ENCODE measurements at places on chromosomes 2 and 18.

DNA sequence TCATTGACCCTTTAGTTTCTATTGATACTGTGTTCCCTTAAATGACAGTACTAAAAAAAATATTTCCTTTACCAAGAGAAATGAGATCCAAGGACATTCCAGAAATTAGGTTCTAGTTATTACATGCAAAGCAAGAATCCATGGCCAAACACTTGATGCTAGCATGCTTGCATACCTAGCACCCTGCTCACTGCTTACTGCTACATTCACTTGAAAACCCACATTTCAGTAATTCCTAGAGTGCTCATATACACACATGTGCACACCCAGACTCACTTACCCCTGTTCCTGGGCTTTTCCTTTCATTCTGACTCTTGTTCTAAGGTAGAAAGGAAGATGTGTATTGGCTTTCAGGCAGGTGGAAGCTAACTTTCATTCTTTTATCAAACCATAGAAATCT is 395.9 kb downstream of the THSD7B start:
- no peak for DNase-seq

DNA sequence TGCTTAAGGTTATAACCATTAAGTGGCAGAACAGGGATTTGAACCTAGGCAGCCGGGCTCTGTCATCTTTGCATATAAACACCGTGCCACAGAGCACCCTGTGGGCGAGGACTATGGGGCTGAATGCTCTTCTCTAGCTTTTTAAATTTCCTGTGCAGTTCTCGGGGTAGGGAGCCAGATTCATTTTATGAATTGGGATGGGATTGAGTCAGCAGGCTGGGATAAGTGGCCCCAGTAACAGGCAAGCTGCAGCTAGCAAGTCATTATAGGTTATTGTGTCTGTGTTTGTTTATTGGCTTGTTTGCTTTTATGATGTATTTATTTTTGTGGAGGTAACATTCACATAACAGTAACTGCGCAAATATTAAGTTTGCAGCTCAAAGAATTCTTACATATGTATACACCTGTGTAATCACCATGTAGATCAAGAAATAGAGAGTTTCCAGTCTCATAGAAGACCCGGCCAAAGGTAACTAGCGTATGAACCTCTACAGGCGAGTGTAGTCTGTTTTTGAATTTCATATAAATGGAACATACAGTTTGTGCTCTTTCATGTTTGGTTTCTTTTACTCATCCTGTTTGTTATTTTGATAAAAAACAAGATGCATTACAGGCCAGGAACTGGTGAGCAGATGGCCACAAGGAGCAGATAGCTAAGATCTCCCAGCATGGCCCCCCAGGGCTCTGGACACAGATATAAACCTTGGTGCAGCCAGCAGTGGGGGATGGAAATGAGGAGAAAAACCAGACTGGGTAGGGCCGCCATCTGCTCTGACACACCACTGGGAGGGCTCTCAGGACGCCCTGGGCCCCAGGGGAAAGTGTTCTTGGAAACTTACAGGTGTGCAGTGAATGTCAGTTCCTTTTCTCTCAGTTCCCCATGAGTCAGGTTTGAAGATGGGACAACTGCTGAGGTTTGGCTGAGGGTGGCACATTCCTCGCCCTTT is 49.2 kb upstream of the GPR155 start:
- DNase-seq, result no peak

DNA sequence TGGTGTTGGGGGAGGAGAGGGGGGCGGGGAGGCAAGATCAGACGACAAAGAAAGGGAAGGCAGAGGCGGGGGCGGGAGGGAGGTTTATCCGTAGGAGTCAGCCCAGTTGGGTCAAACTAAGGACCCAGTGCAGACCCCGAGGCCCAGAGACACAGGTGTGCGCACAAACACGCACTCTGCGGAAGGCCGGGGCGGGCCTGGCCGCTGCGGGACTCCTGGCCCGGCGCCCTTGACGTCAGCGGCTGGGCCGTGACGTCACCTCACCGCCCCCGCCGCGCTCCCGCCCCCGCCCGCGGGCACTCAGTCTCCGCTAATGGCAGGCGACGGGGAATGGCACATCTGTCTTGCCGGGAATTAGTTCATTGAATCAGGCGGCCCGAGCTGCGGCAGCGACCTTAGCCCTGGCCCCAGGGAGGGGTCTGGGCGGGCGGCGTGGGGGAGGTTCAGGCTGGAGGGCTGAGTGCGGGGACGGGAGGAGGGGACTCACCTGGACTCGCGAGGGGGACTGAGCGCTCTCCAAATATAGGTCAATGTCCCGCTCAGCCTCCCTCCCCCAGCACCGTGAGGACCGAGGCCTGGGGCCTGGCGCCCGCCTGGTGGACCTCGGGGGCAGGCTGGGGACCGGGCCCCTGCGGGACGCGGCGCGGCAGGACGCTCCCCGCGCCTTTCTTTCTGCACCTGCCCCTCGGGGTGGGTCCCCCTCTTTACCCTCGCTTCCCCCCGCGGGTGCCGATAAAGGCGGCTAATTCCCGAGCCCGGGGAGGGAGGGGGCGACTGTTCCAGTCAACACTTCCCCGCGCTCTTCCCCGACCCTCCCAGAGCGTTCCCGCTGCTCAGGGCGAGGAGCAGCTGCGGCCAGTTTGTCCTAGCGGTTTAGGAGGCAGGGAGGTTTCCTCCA is 15.5 kb upstream of the ECEL1 start:
- no peak for DNase-seq

DNA sequence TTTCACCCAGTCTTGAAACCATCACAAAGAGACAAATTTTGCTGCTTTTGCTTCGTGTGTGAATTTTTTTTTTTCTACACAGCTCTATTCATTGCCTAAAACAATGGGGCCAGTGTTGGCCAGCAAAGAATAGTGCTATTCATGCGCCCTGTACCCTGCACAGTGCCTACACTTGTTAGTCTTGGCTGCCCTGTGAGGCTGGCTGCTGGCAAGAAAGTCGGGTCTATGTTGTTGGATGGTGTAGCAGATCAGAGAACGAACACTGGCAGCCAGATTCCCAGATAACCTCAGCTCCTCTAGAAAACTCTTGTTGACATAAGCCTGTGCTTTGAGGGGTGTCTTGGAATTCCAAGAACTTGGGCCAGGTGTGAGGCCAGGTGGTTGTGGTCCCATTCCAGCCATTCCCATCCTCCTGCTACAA is 455.7 kb upstream of the TCF4 start:
- no peak for DNase-seq

GRCh38 chr2:152606941-152607340 is 110.3 kb downstream of the PRPF40A start:
- DNase-seq, result no peak

- no peak for DNase-seq
Measured at GRCh38 chr2:13504808-13505207, 788.1 kb downstream of the TRIB2 start.

DNA sequence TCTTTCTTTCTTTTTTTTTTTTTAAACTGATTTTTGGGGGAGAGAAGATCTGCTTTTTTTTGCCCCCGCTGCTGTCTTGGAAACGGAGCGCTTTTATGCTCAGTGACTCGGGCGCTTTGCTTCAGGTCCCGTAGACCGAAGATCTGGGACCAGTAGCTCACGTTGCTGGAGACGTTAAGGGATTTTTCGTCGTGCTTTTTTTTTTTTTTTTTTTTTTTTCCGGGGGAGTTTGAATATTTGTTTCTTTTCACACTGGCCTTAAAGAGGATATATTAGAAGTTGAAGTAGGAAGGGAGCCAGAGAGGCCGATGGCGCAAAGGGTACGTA is 587 bp downstream of the MEIS1 start:
- no peak for DNase-seq

- peak; percentile 50 for DNase-seq
Measured at GRCh38 chr2:240997856-240998705, at the start of gene SNED1. Gene SNED1 (plus strand): TSS chr2:240998618. CDS start chr2:240998838, 220 bp downstream.

GRCh38 chr18:52343731-52344340 is 3.8 kb downstream of the DCC start:
- DNase-seq, result no peak

- no peak for DNase-seq
Measured at GRCh38 chr2:71995067-71995665, 152.5 kb downstream of the CYP26B1 start.

GRCh38 chr2:85743304-85743978 is 10.3 kb upstream of the ATOH8 start:
- DNase-seq, result no peak

- no peak for DNase-seq
Measured at GRCh38 chr2:23231865-23232264, 153.1 kb upstream of the KLHL29 start.

- no peak for DNase-seq
Measured at GRCh38 chr2:238279324-238279682, 9.1 kb downstream of the PER2 start.

DNA sequence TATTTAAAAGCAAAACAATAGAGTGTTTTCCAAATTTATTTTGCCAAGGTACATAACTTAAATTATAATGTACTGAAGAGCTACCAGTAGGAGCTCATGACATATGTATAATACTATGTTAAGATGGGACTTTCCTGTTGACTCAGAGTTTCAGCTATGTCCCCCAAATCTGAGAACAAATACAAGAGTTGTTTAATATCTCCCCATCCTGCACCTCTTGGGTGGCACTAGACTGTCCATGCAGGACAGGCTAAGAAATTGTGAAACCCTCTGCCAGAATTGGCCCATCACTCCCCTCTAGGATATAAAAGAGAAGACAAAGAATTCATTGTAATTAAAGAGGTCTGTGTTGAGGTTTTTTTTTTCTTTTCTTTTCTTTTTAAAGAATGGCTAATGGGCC is 21.7 kb upstream of the CTAGE1 start:
- no peak for DNase-seq

GRCh38 chr2:16840496-16841172 is 175.0 kb upstream of the CYRIA start:
- no peak for DNase-seq

- no peak for DNase-seq
Measured at GRCh38 chr18:11884396-11885030, 23.6 kb downstream of the MPPE1 start.

DNA sequence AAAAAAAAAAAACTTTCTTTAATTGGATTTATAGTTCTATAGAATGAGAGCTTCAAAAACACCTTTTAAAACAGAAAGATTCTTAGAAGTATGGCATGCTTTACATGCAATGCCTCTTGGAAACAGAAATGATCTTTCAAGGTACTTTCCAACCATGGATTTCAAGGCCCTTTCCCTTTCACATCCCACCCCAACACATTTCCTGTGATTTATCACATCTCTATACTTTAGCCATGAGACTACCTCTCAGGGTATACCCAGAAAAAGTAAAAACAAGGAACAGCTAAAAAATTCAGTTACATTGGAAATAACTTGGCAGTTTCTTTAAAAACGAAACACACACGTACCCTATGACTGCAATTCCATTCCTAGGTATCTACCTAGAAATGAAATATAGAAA is 15.2 kb downstream of the RNU4ATAC start:
- DNase-seq, result no peak

DNA sequence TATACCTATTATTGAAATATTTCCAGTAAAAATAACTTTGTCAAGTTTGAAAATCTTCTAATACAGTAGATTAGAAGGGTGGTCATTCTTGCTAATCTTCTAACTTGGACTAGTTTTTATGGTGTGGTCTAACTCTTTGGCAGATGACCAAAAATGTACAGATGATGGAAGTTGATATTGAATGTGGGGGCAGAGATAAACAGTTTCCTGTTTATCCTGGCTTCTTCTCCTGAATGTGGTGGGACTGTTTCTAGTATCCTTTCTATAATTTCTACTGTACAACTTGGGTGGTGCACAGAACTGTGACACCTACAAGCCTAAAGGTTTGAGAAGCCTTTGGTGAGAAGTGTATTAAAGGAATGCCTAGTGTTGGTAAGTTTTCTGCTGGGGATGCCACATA is 178.7 kb downstream of the PDE11A start:
- DNase-seq, result no peak

DNA sequence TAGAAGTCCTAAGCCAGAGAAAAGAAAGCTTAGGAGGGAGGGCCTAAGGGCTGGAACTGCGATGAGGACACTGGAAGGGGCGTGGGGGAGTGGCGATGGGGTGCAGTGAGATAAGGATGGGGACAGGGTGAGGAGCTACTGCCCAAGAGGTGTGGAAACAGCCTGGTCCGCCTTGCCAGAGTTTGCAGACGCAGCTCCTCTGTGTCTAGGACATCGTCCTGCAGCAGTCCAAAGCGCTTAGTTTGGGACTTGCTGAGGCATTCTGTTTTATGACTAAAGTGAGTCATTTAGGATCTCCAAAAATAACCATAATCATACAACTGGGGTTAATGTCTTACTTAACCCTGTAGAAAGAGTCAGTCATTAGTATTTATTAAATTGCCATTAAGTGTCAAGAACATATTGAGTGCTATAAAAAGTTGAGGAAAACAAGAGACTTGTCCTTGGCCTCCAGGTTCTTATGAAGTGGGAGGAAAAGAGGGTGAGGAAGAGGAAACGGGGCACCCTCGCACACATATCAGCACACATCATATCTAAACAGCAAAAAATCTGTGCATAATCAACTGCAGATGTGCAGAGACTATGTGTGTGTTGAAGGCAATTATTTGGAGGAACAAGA is 74.8 kb downstream of the CDK15 start:
- no peak for DNase-seq

DNA sequence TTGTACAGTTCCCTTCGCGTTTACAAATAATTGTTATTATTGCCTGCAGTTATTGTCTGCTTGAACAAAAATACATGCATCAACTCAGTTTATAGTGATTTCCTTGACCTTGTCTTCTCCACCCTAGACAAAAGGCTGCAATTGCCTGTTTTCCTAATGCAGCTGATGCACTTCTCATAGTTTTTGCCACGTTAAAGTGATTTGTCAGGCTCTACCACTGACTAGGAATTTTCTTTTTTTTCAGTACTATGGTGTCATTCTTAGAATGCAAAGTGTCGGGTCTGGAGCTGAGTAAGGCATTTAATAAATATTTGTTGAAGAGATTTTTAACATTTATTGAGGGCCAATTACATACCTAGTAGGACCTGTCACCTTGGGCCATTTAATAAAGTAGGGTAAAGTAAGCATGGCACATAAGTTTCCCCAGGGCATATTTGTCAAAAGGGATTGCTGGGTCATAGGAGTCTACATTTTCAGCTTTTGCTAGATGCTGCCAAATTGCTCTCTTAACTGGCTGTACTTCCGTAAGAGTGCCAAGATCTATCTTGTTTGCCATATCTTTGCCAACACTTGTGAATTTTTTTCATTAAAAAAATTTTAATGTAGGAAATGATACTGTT is 24.1 kb downstream of the ACSL3 start:
- DNase-seq, result no peak

GRCh38 chr2:144366825-144367429 is 153.0 kb downstream of the ZEB2 start:
- DNase-seq, result no peak
